ENCODE measurements at places on chromosomes 13 and 19.
A peak's percentile ranks its signal among the peaks of the same experiment; 100 is the strongest.

DNA sequence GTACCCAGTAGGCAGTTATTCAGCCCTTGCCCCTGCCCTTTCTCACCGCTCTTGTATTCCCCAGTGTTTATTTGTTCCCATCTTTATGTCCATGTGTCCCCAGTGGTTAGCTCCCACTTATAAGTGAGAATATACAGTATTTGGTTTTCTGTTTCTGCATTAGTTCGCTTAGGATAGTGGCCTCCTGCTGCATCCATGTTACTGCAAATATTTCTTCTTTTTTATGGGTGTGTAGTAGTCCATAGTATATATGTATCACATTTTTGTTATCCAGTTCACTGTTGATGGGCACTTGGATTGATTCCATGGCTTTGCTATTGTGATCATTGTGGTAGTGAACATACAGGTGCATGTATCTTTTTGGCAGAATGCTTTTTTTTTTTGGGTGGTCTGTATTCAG, 32.7 kb downstream of the URI1 start:
- no peak for DNase-seq

- no peak for DNase-seq
These were observed 4.4 kb downstream of the PLEKHJ1 start for GRCh38 chr19:2231621-2232221.

GRCh38 chr13:106530171-106530851, 5.2 kb downstream of the EFNB2 start:
- no peak for DNase-seq

DNA sequence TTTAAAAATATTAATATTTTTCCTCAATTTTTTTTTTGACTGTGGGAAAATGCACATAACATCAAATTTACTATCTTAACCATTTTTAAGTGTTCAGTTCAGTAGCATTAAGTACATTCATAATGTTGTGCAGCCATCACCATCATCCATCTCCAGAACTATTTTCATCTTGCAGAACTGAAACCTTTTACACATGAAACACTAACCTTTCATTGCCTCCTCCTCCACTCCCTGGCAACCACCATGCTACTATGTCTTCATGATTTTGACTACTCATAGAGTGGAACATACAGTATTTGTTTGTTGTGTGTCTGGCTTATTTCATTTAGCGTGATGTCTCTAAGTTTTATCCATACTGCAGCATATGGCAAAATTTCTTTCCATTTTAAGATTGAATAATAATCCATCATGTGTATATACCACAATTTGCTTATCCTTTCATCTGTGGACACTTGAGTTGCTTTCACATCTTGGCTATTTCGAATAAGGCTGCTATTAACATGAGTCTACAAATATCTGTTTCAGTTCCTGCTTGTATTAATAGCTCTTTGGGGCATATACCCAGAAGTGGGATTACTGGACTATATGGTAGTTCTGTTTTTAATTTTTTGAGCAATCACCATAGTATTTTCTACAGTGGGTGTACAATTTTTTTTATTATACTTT, 376.4 kb downstream of the MTUS2 start:
- DNase-seq: no peak

DNA sequence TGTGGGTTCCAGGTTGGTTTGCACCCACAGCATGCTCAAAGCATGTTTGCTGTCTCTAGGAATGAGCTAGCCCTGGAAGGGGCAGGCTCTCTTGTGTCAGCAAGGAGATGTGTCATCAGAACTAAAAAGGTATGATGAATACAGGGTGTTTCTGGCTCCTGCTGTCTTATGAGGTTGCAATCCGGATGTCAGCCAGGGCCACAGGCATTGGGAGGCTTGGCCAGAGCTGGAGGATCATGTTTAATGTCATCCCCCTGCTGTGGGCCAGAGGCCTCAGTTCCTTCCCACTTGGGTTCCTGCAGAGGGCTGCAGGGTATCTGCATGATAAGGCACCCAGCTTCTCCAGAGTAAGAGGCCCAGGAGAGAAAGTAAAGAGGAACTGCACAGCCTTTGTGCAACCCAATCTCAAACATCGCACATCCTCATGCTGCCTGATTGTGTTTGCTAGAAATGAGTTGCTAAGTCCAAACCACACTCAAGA, 193.6 kb downstream of the COL4A1 start:
- peak; percentile 90 for DNase-seq

- no peak for DNase-seq
These were observed 68.1 kb downstream of the UFM1 start for GRCh38 chr13:38417727-38418126.

- no peak for DNase-seq
These were observed 1.1 kb upstream of the ZNF581 start for GRCh38 chr19:55642153-55643002.

DNA sequence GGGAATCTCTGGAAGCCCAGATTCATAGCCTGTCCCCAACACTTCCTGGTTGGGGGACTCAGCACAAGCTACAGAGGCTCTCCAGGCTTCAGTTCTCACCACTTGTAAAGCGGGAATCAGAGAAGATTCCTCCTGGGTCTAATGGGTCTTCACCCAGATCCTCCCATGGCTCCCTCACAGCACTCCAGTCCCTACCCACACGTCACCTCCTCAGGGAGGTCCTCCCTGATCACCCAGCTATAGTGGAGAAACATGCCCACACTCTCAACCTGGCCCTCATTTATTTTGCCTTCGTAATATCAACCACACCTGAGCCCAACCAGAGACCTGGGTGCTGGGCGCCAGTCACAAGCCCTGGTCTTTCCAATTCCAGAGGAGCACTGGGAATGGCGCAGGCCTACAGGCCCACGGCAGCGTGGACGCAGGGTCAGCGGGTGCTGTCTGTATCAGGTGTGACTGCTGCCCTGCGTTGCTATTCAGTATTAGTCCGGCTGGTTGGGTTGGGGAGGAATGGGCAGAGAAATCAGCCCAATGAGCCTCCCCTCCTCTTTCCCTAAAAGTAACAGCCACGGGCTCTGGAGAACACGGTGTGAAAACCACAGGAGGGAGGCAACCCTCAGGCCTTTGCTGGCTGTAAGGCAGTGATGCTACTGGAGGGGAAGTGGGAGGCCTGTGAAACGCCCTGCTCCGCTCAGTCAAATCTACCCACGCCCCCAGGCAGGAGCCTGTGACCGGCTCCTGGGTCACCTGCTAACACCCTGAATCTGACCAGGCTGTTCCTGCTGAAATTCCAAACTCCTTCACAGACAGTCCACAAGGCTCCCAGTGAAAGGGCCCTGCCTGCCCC, 5.2 kb downstream of the AKT2 start:
- no peak for DNase-seq

All from SIG-M5 (cell line).